ENCODE measurements at places on chromosomes 4 and X.

GRCh38 chrX:45774961-45775360, 574.3 kb upstream of the DIPK2B start:
- no peak for DNase-seq

- DNase-seq: no peak
Measured at GRCh38 chr4:154001193-154001592, 212.3 kb upstream of the SFRP2 start.

GRCh38 chr4:68655764-68656444, 14.5 kb downstream of the UGT2B15 start:
- DNase-seq: no peak

GRCh38 chr4:176302283-176303275, 17.2 kb upstream of the SPCS3 start:
- no peak for DNase-seq

DNA sequence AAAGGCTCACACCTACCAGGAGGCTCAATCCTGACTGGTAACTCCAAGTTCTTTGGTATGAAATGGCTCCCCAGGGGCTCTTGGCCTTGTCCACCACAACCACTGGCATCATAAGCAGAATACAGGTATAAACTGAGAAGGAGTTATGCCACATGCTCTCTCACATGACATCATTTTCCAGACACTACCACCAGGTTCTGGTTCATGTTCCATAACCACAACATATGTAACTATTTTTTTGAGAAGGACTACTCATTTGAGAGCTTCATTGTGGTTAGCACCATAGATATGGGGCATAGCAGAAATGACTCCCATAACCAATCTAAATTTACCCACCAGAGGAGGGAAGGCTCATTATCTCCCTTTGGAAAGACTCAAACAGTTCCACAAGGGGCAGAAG, 19.6 kb downstream of the PRDM5 start:
- no peak for DNase-seq

GRCh38 chr4:33184657-33185290, 2464.6 kb downstream of the PCDH7 start:
- DNase-seq: no peak

DNA sequence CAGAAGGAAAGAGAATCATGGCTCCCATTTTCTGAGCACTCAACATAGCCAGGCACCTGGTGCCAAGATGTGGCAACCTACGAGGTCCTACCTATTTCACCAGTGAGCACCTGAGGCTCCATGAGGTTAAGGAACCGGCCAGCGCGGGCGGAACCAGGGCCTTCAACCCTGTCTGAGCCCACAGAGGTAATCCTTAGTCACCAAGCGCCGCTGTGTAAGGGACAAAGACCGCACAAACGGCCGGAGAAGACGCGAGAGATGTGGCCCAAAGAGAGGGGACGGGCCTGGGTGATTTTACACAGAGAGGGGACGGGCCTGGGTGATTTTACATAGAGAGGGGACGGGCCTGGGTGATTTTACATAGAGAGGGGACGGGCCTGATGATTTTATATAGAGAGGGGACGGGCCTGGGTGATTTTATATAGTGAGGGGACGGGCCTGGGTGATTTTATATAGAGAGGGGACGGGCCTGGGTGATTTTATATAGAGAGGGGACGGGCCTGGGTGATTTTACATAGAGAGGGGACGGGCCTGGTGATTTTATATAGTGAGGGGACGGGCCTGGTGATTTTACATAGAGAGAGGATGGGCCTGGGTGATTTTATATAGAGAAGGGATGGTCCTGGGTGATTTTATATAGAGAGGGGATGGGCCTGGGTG, 114.2 kb downstream of the SMIM20 start:
- no peak for DNase-seq

DNA sequence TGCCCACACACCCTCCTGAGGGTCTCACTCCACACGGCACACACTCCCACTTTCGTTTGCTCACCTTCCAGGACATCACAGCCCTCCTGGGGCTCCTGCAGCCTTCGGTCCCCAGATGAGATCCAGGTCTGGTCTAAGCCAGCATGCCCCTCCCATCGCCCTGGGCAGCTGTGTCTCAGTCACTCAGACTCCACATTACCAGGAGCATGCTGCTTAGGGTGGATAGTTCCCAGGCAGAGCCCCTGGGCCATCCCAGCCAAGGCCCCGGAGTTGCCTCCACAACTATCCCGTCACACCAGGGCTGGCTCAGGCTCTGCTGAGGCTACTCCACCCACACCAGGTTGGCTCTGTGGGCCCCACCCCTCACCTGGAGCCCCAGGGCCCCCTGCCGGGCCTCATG, 50.4 kb upstream of the PSAPL1 start:
- DNase-seq: no peak

GRCh38 chrX:100975212-100975611, 5.7 kb downstream of the ARL13A start:
- no peak for DNase-seq

DNA sequence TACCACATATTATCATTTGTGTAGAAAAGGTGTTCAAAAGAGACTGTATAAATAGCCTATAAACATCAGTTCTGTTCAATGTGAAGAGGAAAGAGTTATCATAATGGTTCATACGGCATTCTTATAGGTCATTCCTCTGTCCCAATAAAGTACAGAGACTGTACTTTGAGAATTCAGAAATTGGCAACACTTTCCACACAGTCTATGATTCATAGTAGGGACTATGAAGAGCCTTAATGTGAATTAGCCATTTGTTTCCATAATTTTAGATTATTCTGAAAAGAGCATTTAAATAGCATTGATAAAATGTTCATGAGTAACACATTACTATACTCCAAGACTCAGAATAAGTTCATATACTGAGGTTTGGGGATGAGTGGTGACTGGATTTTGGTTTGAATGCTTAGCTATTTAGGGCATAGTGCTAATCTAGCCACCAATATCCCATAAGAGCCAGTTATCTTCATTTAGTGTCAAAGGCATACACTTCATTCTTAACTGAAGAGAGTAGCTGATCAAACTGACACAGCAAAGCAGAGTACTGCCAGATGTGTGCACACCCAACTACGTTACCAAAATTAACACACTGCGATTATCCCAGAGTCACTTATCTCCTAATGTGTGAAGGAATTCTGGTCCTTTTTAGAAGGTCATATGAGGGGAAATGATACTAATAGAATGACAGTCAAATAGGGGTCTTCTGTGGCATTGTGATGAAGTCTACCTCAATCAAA, 10.2 kb downstream of the ANK2 start:
- DNase-seq: no peak

GRCh38 chr4:95044324-95044837, 286.6 kb downstream of the BMPR1B start:
- no peak for DNase-seq

DNA sequence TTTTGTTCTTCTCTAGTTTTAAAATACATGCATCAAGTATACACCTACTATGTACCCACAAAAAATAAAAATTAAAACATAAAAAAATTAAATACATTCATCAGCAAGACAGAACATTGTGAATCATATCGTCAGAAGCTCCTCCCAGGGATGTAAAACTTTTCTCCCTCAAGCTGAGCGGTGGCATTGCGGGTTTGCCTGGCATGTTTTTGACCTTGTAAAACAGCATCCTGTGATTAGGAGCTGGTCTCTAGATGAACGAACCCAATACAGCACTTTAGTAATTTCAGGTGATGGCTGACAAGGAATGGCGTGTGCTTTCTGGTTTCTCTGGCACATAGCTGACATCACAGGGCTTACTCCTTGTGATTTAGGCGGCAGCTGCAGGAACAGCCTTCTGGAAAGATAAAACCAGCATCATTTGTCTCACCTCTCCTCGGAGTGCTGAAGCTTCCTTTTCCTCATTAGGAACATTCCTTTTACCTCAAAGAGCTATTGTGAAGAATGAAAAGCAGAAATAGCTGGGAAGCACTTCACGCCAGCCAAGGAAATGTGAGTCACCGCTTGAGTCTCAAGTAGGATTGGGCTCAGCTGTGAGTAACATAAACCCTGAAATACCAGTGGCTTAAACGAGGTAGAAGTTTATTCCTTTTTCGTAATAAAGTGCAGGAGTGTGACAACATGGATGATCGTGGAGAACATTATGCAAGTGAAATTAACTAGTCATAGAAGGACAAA, 44.3 kb downstream of the NYX start:
- no peak for DNase-seq

GRCh38 chr4:150355858-150356455, 226.0 kb upstream of the MAB21L2 start:
- DNase-seq: no peak

DNA sequence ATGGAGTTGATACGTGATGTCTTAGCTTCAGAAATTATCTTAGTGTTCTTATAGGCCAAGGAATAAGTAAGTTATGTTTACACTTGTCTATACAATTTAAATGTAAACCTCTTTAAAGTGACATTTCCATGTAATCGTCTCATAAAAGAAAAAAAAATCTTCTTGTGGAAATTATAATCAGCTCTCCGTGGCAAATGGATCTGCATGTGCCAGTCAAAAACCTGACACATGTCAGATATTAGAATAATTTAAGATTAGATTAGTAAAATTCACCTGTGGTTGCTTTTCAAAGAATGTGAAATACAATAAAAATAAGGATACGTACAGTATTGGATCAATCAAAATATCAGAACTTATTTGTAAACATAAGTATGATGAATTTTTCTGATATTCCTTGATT, 263.9 kb downstream of the ADAMTS3 start:
- no peak for DNase-seq

DNA sequence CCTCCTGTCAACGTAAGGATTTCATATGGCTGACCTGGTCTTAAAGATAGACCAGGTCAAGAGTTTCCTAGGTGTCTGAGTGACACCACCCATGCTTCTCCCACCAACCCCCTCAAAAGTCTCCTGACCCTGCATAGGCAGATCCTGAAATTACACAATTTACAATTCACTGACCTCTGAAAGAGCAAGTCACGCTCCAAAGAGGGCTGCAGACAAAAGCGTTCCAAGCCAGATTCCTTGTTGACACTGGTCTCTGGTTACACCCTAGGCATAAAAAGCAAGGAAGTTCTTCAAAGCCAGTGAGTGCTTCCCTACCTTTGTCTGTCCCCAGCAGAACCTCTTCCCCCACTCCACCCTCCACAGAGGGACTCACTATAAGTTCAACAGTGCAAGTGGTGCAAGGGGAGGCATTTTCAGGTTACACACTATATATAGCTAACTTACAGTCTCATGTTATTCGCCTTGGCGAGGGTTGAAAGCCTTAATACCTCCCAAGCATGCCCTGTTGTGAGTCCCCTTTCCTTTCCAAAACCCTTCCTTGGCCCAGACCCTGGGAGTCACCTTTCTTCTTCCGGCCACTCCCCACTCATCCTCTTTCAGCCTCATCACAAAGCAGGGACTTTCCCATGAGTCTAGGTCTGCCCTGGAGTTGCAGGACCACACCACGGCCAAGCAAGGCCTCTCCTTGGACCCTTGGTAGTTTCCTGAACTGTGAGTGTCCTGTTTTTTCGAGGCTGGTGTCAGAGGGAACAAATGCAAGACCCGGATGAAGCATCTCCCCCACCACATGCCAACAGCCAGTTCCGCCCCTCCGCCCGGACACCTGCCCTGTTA, 58.0 kb upstream of the KLF3 start:
- no peak for DNase-seq

DNA sequence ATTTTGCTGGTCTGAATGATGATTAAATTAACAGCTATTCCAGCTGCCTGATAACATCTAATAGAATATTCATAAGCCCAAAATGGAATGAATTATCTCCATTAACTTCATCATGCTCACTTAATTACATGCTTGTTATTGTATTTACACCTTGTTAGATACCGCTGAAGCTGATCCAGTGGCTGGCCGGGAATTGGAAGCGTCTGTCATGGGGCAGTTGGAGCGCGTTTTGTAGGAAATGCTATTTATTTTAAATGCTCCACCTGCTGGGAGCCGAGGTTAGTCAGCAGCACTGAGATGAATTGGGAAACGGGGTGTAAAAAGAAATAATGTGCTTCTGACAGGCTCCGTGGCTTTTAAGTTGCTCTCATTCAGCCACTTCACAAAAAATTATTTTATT, 25.2 kb downstream of the ARX start:
- DNase-seq: no peak

DNA sequence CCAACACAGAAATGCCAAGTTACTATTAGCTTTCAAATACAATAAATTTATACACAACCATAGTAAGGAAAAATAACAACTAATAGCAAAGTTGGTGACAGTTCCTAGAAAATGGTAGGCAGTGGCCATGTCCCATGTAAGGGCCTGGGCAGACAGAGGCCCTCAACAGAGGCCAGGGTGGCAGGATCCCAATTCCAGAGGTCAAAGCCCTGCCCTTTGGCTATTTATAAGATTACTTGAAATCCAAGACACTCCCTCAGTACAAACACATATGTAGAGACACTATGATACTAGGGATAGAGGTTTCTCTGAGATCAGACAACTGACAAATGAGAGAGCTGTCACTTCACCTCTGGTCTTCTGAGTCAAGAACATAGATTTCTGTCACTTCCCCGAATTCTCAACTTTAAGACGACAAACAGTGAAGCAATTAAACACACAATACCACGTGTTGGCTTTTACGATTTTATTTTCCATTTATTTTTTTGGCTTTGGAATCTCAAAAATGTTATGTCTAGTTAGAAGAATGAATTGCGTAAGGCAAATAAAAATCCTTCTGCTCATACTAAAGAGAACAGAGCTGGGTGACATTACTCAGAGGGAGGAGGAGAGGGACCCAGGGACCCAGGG, 16.3 kb upstream of the MAOB start:
- no peak for DNase-seq

DNA sequence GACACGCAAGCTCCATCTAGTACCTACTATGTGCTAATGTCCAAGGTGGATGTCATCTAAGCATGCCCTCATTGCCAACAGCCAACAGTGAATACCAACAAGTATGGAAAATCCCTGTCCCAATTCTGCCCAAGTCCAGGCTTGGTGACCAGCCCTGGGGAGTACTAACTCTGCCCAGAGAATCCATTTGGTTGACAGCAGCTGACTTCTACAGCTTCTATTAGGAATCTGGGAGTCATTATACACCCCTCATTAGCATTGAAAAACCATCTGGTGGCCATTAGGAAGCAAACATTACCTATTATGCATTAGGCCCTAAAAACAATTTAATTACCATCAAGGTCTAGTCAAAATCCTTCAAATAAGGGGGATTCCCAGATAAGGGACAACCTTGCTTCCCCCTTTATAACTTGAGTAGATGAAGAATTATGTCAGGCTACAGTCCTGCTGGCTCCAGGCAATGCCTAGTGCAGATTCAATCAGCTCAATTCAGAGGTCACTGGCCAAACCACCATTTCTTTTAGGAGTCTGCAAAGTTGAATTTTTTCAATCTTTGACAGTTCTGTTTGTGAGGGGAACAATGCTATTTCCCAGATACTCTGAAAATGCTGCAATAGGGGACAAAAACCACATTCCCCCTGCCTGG, 228.0 kb upstream of the LDB2 start:
- DNase-seq: no peak

GRCh38 chrX:10769696-10770619, 149.6 kb upstream of the MID1 start:
- no peak for DNase-seq

DNA sequence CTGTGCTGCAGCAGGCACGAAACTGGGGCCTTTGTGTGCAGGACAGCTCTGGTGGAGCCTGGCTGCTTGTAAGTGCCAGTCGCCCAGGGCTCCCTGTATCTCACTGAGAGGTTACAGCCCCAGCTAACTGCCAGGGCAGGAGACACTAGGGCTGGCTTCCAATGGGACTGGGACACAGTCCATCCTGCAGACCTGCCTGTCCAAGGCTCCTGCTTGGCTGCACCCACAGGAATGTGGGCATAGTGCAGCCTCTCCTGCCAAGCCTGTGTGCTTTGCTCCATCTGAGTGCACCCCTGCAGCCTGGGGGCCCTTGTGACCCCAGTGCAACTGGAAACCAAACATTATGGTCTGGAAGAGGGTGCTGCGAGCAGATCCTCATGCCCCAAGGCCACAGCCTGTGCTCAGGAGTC, 144.0 kb downstream of the ADAM29 start:
- DNase-seq: no peak
